ENCODE measurements at places on chromosomes 4 and X.

GRCh38 chr4:189377569-189377968 lies 563.1 kb upstream of the FRG1 start:
- ATAC-seq = no peak

DNA sequence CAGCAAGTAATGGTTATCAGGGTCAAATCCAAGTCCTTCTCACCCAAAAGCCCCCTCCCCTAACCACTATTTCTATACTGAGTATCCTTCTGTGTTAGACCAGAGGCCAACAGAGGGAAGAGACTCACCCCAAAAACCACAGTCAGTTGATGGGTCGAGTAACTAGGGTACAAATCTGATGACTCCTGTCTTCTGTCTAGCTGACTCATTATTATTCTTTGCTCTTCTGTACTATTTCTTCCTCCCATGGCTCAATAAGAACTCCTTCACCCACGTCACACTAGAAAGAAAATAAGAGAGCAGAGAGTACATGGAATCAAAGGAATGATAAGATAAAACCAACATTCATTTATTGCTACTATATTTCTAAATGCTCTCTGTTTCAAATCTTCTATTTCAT lies 2.0 kb downstream of the RAB40A start:
- ATAC-seq = no peak

DNA sequence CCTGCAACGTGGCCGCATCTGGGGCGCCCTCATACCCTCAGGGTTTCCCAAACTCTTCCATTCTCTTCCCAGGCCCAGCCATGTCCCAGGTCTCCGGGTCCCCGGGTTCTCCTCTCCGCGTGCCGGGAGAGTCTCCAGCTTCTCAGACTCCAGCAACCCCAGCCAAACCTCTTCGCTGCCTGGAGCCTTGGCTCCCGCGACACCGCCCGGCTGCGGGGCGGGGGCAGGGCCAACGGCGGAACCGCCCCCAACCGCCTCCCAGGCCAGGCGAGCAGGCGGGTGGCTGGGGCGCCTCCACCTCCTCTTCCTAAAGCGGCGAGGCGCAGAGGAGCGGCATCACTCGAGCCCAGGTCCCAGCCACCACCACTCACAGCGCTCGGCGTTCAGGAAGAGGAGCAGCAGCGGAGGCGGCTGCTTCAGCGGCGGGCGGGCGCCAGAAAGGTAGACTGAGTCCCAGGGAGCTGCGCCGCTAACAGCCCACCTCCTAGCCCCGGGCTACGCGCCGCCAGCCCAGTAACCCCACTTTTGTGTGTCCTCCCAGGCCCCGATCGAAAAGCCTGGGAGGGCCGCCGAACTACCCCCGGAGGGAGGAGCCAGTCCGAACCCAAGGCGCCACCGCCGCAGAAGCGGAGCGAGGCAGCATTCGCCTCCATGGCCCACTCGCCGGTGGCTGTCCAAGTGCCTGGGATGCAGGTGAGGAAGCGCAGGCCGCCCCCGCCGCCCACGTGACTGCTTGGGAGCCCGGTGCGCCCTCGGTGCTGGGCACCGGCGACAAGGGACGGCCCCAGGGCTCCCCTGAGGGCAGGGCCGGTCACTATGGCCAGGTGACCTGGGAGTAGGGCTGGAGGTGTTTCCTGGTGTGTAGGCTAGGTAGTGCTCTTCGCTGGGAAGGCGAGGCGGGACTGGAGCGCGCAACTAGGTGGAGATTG lies at the start of gene STK26:
STK26 (plus strand) TSS at position 336 of the 929 bp plus-strand sequence; CDS start at position 652, 316 bp downstream.
- ATAC-seq = peak; percentile 93

- no peak for ATAC-seq
Observed at GRCh38 chrX:17040711-17041110, 94.3 kb downstream of the REPS2 start.

DNA sequence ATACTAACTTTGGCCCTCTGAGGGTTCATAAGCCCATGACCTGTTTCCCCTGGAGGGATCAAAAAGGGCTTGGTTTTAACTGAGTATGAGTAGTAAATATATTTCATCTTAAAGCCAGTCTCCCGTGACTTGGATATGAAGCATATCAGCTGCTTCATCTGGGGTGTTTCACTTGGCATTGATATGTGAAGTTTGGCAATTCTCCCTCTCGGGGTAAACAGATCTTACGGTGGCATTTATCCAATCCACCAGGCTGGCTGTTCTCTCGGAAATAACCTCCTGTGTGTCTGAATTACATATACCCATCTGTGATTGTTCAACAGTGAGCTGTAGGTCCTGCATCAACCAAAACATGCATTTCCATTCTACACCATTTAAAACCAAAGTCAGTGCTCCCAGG lies 130.7 kb downstream of the ADAM29 start:
- no peak for ATAC-seq
